ENCODE measurements at places on chromosomes 13 and 19. TPM values are rescaled to one million over a fixed set of nuclear protein-coding genes. Genes with fewer than 3 reads are reported as not detected.

DNA sequence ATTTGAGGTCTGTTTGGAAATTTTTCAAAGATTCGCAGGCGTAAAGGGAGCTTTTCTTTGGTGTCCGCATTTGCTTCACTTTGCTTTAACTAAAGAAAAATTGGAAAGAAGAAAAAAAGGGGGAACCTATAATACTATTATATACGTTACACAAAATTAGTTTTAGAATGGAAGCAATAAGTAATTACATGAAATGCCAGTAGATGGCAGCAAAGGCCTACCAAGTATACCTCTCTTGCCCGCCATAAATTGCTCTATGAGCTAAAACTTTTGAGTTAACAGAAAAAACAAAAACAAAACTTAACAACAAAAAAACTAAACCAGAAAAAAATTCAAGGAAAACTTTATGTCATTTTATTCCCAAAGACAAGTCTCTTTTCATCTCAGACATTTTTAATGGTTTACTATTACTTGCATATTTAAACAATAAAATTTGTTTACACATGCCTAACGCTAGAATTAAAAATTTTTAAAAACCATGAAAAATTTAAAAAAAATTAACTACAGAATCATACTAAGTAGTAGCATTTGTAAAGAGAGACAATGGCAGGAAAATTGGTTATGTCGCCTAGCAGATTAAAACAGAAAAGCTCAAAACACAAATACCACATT lies 271.4 kb downstream of the NALCN start:
- DNase-seq, result no peak

DNA sequence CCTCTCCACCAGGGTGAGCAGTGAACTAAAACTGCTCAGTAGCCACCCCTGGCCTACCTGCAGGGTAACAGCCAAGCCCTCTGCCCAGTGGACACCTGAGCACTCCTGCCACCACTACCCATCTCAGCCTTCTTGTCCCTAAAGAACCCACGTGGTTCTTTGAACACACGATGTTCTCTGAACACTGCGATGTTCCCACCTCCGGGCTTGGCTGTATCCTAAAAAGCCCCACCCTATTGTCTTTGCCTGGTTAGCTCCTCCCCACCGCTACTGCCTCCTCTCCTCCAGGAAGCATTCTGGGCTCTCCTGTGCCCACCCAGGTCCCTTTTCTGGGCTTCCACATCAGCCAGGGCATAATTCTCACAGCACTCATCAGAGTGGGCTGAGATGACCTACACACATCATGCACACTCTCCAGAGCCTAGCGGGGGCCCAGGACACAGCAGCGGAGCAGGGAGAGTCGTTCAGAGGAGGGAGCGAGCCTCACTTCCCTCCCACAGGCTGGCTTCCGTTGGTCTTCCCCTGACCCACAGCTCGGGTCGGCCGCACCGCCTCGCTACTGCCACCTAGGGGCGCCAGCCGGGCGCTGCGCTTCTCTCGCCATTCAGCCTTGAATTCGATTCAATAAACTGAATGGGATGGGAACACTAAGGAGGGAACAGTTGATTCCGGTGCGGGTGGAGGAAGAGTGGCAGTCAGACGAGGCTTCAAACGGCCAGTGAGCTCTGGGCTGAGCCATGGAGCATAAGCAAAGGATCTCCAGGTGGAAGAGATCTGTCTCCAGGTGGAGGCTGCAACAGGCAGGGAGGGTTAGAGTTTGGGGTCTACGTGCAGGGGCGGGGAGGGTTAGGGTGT lies 3.2 kb downstream of the ELAVL1 start:
- peak; percentile 91 for DNase-seq

- DNase-seq, result no peak
Measured at GRCh38 chr19:4453232-4454179, 4.1 kb downstream of the UBXN6 start.

- no peak for DNase-seq
Measured at GRCh38 chr19:40081411-40081810, 9.3 kb downstream of the ZNF780A start.

DNA sequence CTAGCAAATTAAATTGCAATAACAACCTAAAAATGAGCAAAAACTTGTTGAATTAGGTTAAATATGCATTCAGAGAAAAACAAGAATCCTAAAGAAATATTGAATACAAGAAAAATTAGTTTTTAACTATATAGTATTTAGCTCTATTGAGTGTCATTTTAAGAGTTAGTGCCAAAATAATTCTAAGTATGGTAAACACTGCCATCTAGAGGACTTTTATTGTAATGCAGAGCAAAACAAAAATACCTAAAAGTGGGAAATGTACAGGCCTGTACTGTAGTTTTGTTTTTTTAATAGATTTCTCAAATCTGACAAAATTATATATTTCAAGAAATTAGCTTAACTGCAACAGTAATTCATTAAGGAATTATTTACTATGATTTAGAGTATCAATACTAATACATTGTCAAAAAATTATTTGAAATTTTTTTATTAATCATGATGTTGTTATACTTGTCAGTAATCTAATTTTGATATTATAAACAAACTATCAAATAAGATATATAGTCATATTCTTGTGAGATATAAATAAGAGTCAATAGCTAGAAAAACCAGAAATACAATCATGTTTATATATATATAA lies 8.2 kb upstream of the PCDH9 start:
- DNase-seq, result no peak

DNA sequence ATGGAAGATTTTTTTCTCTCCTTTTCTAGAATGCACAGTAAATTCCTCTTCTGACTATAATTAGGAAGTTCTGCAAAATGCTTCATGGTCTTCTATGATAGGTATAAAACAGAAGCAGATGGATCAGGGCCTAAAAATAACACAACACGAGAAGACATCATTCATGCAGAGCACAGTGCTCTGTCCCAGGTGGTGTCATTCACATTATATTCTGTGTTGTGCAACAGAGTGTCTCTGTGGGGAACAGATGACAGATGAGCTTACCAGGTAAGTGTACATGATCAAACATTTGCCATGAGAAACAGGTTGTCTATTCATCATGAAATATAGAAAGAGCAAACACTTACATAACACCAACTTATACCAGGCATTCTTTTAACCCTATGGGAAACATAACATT lies 288.3 kb downstream of the KCTD12 start:
- DNase-seq, result no peak

- DNase-seq, result no peak
Measured at GRCh38 chr19:12873891-12874745, 7.1 kb downstream of the DNASE2 start.

DNA sequence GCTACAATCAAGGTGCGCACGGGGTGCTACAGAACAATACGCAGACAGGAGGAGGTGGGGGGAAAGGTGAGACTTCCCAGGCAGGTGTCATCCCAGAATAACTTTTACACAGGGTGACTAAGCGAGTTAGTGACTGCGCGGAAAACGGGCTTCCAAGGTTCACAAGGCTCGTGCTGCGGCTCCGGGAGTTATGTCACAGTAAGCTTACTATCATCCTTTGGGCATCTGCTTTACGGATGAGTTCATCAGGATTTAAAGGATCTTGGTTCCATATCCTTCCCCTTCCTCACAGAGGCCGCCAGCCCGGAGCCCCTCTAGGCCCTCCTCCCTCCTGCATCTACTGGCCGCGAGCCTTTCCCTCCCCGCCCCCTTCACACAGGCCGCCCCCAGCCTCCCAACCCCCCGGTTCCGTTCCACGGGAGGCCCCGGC lies 474 bp upstream of the IFT88 start:
- no peak for DNase-seq

DNA sequence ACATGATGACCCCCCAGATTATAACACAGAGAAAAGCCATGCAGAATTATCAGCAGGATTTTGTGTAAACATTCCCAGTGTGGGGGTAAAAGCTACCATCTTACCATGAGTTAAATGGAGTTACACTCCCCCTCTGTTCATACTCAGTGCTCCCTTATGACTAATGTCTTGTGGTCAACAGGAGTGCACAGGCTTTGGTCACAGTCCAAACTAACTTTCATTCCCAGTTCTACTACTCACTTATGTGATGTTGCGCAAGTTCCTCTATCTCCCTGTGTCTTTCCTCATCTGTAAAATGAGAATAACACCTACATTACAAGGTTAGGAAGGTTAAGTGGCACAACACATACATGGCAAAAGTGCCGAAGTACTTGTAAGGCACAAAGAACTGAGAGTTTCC lies 277.9 kb downstream of the RBM26 start:
- no peak for DNase-seq

DNA sequence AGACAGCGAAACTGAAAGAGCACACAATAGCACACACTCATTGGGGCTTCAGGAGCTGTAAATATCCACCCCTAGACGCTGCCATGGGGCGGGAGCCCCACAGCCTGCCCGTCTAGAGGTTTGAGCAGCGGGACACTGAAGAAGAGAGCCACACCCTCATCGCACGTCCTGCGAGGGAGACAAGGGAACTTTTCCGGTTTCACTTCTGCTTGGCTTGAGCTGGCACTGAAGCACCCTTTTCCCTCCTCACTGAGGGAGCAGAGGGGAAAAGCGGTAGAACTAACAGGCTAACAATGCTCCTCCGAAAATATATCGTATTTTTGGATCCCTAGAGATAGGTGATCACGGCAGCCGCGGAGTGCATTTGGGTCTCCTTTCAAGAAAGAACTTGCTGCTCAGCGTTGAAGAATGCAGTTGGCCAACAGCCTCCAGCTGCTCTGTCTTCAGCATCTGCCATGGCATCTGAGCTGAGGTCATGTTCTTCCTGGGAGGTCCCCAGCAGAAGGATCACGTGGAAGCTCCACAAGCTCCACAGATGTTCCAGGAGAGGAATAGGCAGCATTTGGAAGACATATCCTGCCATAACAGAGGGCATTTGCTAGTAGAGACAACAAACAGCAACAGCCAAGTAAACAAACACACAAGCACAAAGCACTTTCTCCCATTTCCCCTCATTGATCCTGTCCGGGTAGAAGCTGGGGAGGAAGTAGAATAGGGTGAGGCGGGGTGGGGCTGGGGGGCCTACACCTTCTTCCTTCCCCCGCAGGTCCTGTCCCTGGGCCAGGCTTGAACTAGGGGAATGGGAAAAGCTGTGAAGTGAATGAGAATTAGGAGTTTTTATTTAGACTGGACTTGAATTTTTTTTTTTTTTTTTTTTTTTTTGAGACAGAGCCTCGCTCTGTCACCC lies 44.8 kb upstream of the ALOX5AP start:
- peak; percentile 33 for DNase-seq

Gene LYPD5
- total RNA-seq, result 1.8 TPM

Data from ovary (tissue), 10 donors.